Activated CD4-positive, alpha-beta T cell treated with anti-CD3 and anti-CD28 coated beads, Interleukin-2, amount 10 ng/mL, durations not matched to agents 24 days and 14 days (primary cell): ENCODE measurements at places on chromosomes 1 and 21. TPM values are rescaled to one million over a fixed set of nuclear protein-coding genes. Genes with fewer than 3 reads are reported as not detected.
A peak's percentile ranks its signal among the peaks of the same experiment; 100 is the strongest.

DNA sequence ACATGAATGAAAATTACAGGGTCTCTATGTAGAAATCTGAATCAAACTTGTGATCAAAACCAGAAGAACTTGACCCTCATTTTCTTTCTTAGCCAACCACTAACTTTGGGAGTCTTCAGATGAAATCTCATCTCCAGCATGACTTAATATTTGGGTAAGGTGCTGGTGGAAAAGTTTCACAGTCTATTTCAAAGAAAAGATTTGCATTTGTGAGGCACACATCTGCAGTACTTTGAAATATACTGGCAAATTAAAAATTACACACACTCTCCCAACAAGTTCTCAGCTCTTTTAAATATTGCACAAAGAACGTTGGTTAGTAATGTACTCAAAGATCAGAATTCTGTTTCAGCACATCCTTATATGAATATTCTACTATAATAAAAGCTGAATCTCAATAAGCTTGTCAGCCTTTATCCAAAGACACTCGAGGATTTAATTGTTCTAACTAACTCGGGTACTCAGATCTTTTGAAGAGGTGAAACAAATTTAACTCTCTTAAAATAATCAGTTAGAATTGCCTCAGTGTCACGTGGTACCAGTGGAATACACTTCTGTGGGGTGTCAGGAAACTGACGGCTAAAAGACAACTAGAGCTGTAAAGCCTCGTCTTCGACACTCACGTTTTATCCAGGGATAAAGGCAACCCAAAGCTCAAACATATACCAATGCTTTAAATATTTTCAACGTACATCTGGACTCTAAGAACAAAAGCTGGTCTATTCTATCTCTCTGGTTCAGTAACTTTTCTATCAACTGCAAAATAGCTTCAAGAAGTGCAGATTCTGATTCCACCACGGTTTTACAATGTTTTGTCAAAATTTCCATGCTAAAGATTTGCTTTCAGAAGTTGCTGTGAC, 19.0 kb downstream of the SAMSN1 start:
- peak overlapping the region; percentile 78 for H3K4me3 ChIP-seq
- H3K27ac ChIP-seq, result peak overlapping the region; percentile 95
- H3K36me3 ChIP-seq, result peaks cover 42% of the 10 kb centered on the region
- no peaks in the 10 kb centered on the region for H3K27me3 ChIP-seq

- peaks cover 2% of the 10 kb centered on the region for H3K27me3 ChIP-seq
- peak overlapping the region; percentile 3 for H3K27ac ChIP-seq
- DNase-seq, result peak; percentile 64
- H3K4me1 ChIP-seq, result peaks cover 39% of the 10 kb centered on the region
- H3K4me3 ChIP-seq, result no peak overlapping the region
- H3K36me3 ChIP-seq, result peaks cover 9% of the 10 kb centered on the region
Observed at GRCh38 chr1:93716941-93717368, 35.3 kb upstream of the BCAR3 start.

GRCh38 chr1:232876506-232877364, 71.5 kb downstream of the MAP10 start:
- no peaks in the 10 kb centered on the region for H3K27me3 ChIP-seq
- peak overlapping the region; percentile 43 for H3K27ac ChIP-seq
- H3K4me3 ChIP-seq, result peak overlapping the region; percentile 2
- peaks cover 11% of the 10 kb centered on the region for H3K4me1 ChIP-seq
- H3K36me3 ChIP-seq, result no peaks in the 10 kb centered on the region
- no peak for DNase-seq

DNA sequence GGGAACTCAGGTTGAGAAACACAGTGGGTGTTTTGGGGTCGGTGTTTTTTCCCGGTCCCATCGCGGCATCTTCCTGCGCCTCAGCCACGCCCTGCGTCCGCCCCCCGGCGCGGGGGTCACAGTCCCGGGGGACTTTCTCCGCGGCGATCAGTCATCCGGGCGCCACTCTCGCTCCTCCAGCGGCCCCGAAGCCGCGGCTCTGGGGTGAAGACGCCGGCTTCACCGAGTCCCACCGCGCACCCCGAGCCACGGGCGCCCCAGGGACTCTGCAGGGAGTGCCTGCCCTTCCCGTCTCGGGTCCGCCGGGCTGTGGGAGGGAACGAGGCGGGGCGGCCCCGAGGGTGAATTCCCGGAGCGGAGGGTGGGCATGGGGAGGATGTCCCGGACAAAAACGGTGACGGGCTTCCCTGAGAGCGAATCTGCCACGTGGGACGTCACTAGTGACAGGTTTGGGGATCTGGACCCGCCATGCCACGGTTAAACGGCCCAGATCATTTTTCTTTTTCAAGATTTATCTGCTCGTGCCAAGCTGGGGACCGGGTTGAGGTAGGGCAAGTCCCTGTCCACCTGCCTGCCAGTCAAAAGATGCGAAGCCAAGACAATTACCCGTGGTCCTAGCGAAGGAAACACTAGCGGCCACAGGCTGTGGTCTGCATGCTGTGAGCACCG, 717 bp upstream of the BATF3 start:
- H3K4me1 ChIP-seq, result peaks cover 56% of the 10 kb centered on the region
- peaks cover 15% of the 10 kb centered on the region for H3K27me3 ChIP-seq
- H3K27ac ChIP-seq, result peak overlapping the region; percentile 84

DNA sequence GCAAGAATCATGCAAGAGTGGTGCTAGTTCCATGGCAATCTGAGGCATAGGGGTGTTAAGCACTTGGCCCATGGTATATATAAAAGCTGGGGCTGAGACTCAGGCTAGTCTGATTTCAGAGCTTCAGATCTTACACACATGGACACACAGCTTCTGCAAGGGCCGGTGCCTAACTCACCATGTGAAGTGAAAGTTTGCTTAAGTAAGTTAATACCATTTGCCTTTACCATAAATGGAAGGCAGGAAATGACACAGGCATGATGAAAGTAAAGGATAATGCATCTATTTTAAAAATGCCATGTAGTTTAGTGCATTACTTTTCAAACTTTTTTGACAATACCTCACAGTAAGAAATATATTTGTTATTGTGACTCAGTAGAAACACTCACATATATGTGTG, 122.6 kb downstream of the KCNJ6 start:
- no peak for DNase-seq
- no peak overlapping the region for H3K27ac ChIP-seq
- no peaks in the 10 kb centered on the region for H3K36me3 ChIP-seq
- H3K4me1 ChIP-seq, result no peaks in the 10 kb centered on the region
- H3K27me3 ChIP-seq, result no peaks in the 10 kb centered on the region
- H3K4me3 ChIP-seq, result no peak overlapping the region

DNA sequence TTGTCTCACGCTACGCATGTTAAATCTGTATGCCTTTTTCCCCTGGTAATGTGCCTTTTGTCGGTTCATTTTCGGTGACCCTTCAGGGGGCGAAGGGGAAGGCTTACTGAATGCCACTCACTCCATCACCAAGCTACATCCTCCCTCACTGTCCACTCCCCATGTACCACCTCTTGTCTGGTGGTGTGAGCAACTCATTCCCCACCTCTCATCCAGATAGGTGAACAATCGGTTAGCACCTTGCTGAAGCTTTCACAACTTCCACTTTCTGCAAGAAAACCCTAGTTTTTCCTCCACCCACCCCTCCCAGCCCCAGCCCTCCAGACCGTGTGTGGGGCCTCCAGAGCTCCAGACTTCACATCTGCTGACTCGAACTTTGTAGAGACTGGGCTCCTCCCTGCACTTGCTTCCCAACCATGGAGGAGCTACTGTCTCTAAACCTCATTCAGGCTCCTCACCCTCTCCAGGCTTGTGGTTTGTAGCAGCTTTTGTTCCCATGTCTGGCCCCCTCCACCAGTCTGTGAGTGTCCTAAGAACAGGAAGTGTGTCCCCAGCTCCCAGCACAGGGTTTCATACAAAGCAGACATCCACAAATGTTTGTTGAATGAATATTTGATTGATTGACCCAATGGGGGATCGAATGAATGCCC, 48.4 kb upstream of the RUNX3 start:
- H3K27me3 ChIP-seq, result no peaks in the 10 kb centered on the region
- peak overlapping the region; percentile 11 for H3K4me3 ChIP-seq
- no peak for DNase-seq
- H3K27ac ChIP-seq, result peak overlapping the region; percentile 14

GRCh38 chr21:36688324-36688723, 10.6 kb upstream of the SIM2 start:
- no peak overlapping the region for H3K27ac ChIP-seq
- no peak for DNase-seq
- peaks cover 66% of the 10 kb centered on the region for H3K27me3 ChIP-seq
- no peak overlapping the region for H3K4me3 ChIP-seq
- no peaks in the 10 kb centered on the region for H3K4me1 ChIP-seq

DNA sequence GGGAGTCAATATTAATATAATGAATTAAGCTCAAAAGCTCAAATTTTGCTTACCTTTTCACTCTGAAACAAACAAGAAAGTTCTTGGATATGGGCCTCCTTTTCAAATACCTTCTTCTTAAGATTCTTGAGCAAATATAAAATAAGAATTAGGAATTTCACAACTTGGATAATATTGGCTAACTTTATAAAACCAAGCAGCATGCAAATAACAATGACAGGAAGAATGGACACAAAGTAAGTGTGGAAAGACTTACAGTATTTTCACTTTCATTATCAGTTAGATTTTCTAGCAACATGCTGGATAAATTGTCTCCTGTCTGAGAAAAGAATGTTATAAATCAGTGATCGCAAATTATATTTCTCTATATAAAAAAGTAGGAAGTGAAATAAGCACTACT, 13.2 kb downstream of the ODF2L start:
- H3K4me1 ChIP-seq, result peaks cover 3% of the 10 kb centered on the region
- peaks cover 10% of the 10 kb centered on the region for H3K36me3 ChIP-seq
- no peak overlapping the region for H3K27ac ChIP-seq
- DNase-seq, result no peak

DNA sequence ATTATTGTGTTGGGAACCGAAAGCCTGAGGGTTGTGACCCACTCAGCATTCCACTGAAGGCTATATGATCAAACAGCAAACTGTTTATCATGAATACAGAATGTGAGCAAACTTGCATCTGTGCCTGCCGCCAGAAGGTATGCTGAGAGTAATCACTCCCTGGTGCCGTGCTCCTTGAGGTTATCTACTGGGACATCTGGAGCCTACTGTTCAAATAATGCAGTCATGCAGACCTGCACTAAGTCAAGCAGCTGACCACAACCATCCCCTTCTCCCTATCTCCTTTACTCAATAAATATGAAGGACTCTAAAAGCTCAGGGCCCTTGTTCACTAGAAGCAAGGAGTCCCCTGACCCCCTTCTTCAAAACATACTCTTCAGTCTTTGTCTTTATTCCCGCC, 13.5 kb downstream of the GSTM5 start:
- H3K27ac ChIP-seq, result no peak overlapping the region
- no peak for DNase-seq
- H3K4me1 ChIP-seq, result no peaks in the 10 kb centered on the region

DNA sequence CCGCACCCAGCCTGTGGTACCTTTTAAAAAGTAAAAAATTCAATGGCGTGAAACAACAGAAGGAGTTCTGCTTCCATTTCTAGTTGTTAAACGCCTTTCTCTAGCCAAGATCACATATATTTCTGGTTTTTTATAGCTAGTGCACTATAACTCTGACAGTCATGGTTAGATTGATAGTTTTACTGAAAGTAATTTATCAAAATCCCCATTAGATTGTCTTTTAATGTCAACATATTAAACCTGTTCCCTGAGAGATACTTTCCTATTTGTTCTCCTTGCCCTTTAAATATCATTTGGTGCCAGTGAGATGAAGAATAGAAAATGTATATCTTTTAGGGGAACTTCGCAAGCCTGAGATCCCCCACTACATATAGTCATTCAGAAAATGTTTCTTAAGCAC, 7.3 kb downstream of the SMAP2 start:
- H3K27ac ChIP-seq, result peak overlapping the region; percentile 99
- peak overlapping the region; percentile 77 for H3K4me3 ChIP-seq
- peaks cover 51% of the 10 kb centered on the region for H3K36me3 ChIP-seq
- DNase-seq, result no peak

HCN3 gene
- total RNA-seq, result 3.2 and 3.8 TPM in 2 replicates

LEMD1 gene
- total RNA-seq, result 0.47 TPM in 1 of 2 replicates, not detected in the other

GNG12 gene
- 0.05 TPM in 2 replicates for total RNA-seq

LRRN2 gene
- total RNA-seq, result 0.05 TPM in 1 of 2 replicates, not detected in the other

TDRD5 gene
- not detected in 2 replicates for total RNA-seq
